ENCODE measurements at places on chromosomes 6 and 20.
A peak's percentile ranks its signal among the peaks of the same experiment; 100 is the strongest.

DNA sequence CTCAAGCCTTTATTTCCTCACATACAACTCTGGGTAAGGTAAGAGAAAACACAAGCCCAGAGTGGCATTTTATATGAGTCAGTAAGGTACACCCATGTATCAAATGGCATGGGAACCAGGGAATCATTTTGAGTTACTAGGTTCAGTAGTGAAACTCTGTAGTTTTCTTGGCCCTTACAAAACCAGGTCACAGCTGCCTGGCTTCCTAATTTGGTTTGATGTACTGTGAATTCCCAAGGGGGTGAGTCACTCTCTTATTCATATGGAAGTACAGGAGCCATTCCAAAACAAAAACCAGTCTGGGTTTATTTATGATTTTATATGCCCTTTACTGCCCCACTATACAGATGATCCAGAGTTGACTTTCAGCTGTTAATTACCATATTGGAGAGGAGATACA lies 70.7 kb downstream of the PDE7B start:
- no peak for DNase-seq

- no peak for DNase-seq
These were observed 62.2 kb downstream of the ZDHHC14 start for GRCh38 chr6:157443066-157443800.

DNA sequence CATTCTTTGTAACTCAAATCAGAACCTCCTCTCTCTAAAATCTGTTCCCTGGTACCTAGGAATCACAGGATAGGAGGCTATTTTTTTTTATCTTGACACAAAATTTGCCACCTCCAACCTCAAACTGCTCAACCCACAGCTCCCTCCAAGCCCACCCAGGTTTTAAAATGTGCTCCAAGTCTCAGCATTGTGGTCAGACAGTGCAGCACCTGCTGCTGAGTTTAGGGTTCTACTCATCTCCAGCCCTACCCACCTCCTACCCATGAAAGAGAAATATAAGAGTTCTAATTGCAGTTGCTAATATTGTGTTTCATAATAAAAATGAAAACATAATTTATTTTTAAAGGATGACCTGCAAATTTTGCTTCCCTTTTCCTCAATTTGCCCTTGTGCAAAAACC lies 496.5 kb downstream of the MAFB start:
- DNase-seq: no peak

GRCh38 chr20:56440346-56441007 lies 27.9 kb upstream of the RTF2 start:
- DNase-seq: no peak

DNA sequence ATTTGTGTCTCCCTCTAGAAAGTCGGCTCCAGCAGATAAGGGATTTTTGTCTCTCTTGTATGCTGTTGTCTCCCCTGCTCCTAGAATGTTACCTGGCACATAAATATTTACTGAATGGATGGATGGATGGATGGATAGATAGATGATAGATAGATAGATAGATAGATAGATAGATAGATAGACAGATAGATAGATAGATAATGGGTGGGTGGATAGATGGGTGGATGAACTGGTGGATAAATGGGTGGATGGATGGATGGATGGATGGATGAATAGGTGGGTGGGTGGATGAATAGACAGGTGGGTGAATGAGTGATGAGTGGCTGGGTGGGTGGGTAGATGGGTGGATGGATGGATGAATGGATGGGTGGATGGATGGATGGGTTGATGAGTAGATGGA lies 185.0 kb downstream of the NFATC2 start:
- DNase-seq: no peak

DNA sequence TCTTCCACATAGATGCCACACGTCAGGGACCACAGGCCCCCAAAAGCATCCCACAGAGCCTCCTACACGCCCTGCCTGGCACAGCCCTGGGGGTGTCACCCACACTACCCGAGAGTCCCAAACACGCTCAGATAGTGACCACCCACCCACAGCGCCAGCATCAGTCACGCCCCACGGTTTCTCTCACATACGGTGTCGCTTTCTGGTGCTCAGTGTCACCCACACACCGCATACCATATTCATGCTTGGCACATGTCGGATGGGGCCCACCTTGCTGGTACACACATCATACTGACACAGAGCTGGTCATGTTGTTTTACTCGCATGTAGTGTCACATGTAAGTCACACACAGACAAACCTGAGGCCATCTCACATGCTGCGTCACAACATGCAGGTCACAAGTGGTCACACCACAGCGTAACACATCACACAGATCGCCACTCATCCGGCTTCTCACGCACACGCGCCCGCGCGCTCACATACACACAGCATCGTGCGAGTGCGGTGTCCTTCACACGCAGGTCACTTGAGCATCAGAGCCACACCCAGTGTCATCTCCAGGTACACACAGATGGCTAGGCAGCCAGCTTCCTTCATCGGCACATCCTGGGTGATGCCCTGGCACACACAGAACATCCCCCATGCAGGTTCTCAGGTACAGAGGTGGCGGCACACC lies 3.4 kb downstream of the TEAD3 start:
- no peak for DNase-seq

GRCh38 chr20:8208226-8208625 lies 76.2 kb downstream of the PLCB1 start:
- DNase-seq: no peak

- no peak for DNase-seq
These were observed 36.3 kb downstream of the GSTA2 start for GRCh38 chr6:52726741-52727535.

DNA sequence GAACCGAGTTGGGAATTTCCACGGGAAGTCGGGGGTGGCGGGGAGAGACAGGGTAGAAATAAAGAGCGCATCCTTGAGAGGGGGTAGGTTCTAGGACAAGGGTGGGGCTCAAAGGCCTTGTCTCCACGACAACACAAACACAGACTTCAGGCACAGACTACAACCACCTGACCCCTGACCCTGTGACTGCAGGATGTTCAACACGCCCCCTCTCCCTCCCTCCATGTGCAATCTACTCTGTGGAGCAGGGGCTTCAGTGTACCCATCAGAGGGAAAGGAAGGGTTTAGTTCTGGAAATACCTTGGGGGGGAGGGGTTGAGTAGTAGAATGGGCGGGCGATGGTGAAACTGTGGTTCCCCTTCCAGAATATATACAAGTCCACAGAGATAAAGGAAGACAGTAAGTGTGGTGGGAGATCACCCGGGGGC lies 651 bp upstream of the TAPBP start:
- DNase-seq: peak; percentile 61

- DNase-seq: no peak
These were observed 87.0 kb upstream of the DST start for GRCh38 chr6:56729719-56730118.

- DNase-seq: no peak
These were observed 16.4 kb upstream of the SLC22A2 start for GRCh38 chr6:160274871-160275510.

DNA sequence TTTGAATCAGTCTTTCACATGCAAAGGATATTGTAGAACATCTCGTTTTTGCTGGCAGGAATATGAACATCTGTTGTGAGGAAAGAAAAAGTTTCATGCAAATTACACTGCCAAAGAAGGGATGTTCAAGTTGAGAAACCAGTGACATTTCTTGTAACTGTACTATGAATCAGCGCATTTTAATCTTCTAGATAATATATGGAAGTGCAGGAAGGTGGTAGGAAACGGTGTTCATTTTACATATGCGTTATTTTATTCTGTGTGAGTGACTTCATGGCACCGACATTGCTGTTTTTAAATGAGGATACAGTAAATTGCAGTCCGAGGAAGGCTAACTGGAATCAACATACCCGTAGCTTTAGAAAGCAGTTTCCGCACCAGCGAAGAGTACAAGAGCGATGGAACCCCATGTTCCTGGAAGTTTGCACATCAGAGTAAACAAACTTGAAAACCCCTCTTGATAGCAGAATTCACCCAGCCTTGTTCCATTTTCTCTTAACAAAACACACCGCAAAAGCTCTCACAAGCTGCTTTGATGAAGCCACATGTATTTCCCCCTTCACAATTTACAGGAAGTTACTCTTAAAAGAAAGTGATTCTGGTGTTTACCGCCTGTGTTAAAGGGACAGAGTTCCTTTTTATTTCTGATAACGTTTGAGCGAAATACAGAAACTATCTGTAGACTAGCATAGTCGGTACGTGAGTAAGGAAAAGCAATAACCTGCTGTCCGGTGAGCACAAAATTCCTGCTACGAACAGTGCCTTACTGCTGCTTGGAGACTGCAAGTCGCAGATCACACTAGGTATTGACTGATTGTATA lies 11.5 kb downstream of the PRDM1 start:
- peak; percentile 41 for DNase-seq

GRCh38 chr20:37627060-37627766 lies 66.6 kb upstream of the CTNNBL1 start:
- no peak for DNase-seq

DNA sequence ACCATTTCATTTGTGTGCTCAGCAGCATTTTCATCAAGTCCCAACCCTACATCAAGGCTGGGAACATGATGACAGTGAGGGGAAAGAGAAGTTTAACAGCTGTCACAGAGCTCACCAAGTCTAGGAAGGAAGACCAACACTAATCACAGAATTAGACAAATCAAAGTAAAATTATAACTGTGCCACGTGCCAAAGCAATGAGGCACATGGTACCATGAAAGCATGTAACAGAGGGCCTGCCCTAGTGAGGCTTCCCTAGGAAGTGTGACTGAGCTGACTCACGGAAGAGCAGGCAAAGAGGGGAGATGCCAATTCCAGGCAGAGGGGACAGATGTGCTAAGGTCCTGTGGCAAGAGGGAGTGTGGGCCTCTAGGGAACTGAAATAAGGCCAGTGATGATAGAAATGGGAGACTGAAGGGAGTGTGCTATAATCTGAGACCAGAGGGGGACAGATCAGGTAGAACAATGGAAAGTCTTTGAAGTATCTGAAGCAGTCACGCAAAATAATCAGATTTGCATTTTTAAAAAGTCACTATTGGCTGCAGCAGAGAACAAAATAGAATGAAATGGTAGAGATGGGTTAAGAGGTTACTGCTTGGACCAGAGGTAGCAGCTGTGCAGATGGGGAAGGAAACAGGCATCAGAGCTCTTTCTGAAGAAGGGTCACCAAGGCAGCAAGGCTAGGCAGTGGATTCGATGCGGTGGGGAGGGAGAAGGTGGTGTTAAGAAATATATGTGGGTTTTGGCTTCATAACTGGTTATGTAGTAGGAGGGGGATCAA lies 86.8 kb downstream of the GPR6 start:
- no peak for DNase-seq

GRCh38 chr6:90416322-90416721 lies 119.7 kb upstream of the BACH2 start:
- no peak for DNase-seq

- DNase-seq: no peak
These were observed 13.8 kb downstream of the UCKL1 start for GRCh38 chr20:63942250-63942951.

DNA sequence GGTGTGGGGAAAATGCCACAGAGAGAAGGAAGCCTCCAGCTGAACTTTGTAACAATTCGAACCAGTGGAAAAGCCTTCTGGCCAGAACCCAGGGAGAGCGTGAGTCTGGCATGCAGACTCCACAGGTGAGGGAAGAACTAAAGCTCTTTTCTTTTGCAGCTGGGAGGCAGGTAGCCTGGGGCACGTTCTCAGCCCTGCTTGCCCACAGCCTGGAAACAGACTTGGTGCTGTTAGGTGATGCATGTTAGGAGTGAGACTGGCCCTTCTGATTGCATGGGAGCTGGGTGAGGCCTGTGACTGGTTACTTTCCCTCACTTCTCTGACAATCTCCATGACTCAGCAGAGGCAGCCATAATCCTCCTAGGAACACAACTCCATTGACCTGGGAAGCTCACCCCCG lies 34.2 kb downstream of the PROKR2 start:
- DNase-seq: no peak

DNA sequence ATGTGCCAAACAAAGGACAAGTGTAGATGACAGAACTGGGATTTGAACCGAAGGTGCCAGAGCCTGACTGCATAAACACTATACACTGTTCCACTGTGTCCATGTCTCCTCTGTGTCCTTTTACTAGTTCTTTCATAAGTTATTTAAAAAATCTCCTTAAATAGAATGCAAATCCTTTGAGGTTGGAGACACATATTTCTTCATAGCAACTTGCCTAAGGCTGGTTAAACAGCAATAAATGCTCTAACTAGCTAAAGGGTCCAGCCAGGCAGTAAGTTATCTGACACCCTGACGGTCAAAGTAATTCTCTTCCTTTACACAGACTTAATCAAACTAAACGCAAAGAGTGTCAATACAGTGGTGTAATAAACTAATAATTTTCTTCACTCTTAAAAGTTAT lies 76.2 kb upstream of the TRAF3IP2 start:
- DNase-seq: no peak

- no peak for DNase-seq
These were observed 101.9 kb downstream of the REV3L start for GRCh38 chr6:111381123-111381522.

DNA sequence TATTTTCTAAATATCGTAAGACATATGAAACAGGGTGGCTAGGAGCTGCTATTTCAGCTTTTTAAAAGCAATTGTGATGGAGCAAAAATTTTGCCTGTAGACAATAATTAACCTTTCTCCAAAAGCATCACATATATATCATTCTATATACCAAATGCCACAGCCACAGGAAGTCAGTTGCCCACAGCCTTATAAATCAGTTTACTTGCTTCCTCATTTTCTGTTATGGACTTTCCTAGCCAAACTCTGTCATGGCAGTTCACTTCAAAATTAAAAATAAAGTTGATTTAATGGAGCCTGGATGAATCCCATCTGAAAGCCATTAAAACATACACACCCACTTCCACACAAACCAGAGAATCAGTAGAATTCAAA lies 93.4 kb upstream of the NHSL1 start:
- no peak for DNase-seq

- no peak for DNase-seq
These were observed 42.4 kb downstream of the SLC2A10 start for GRCh38 chr20:46751856-46752255.

DNA sequence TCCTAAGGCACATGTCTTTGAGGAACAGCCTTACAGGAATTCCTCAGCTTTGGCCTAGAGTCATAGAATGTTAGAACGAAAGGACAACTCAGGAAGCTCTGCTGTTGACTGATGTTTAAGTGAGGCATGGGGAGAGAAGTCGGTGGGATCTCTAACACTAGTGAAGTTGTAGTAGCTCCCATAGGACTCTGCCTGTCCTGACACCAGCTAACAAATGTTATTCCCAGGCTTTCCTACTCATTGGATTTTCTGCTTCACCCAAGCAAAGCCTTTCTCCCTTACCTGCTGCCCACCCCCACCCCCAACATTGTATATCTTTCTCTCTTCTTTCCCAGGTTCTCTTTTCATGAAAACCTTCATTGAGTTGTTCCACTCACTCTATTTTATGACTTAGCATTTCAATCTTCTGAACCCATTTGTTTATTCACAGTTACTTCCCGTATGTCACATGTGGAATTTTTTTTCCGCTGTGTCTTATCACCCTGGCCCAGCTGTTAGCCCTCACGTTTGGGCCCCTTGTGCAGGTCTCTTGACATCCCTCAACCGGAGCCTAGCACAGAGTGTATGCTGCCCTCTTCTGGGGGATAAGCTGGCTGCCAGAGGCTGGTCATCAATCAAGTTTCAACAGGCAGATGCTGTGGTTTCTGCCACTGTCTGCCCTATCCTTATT lies 39.2 kb upstream of the RNF8 start:
- peak; percentile 18 for DNase-seq

- DNase-seq: no peak
These were observed 99.8 kb downstream of the LY86 start for GRCh38 chr6:6688283-6688682.

Data from activated CD4-positive, alpha-beta T cell treated with anti-CD3 and anti-CD28 coated beads, Interleukin-2, amount 50 U/mL, for 4 hours (primary cell).